ENCODE measurements at places on chromosomes 5 and 9.
A peak's percentile ranks its signal among the peaks of the same experiment; 100 is the strongest.

- no peak for DNase-seq
Measured at GRCh38 chr9:102650896-102651295, 344.2 kb upstream of the CYLC2 start.

- DNase-seq, result no peak
Measured at GRCh38 chr5:137565450-137565849, 66.3 kb upstream of the SPOCK1 start.

GRCh38 chr9:37436540-37436939 lies 14.0 kb downstream of the GRHPR start:
- no peak for DNase-seq

- DNase-seq, result no peak
Measured at GRCh38 chr9:122779181-122779580, 9.6 kb upstream of the OR5C1 start.

GRCh38 chr5:100595152-100595811 lies 60.1 kb downstream of the FAM174A start:
- no peak for DNase-seq

GRCh38 chr9:121498150-121498486 lies 1.5 kb downstream of the GGTA1 start:
- peak; percentile 38 for DNase-seq

DNA sequence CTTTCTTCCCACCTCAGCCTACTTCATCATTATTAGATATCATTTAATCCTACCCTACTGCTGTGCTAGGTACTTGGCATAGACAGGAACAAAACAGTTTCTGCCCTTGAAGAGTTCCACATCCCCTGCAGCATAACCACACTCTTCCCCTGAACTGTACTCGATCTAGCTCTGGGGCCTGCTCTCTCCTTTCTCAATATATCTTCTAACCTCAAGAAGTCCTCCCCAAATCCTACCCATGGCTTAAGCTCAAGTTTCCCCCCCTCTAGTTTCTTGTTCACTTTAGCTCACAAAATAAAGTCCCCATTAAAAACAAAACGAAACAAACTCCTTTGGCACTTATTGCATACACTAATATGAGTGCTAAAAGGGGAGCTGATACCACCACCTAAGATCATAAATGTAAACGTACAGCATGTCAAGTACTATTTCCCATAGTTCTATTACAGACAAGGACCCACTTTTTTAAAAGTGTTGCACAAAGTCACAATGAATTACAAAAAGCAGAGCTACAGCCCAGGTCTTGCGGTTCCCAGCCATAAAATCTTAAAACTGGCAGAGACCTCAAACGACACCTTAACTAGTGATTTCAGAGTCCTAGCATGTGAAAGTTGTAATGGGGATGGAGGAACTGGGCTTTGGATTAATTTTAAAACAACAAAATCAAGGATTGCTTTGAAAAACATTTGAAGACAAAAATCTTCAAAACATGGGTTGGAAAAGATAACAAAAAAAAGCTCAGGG lies 80.7 kb downstream of the PTPDC1 start:
- no peak for DNase-seq

DNA sequence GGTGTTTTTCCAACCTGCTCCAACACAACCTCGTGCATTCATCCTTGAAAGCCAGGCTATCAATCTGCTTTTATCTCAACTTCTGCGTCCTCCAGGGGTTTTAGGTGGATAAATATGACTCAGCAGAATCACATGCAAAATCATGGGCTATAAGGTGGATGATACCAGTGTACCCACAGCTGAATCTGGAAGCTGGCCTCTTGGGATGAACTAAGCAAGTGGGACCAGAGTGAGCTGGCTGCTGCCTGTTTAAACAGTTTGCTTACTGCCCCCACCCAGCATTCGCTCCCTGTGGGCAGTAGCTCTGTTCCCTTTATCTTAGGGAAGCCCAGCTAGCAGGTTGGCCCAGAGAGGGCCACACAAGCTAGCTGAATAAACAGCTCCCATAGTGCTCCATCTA lies 194.0 kb downstream of the CRB2 start:
- no peak for DNase-seq

DNA sequence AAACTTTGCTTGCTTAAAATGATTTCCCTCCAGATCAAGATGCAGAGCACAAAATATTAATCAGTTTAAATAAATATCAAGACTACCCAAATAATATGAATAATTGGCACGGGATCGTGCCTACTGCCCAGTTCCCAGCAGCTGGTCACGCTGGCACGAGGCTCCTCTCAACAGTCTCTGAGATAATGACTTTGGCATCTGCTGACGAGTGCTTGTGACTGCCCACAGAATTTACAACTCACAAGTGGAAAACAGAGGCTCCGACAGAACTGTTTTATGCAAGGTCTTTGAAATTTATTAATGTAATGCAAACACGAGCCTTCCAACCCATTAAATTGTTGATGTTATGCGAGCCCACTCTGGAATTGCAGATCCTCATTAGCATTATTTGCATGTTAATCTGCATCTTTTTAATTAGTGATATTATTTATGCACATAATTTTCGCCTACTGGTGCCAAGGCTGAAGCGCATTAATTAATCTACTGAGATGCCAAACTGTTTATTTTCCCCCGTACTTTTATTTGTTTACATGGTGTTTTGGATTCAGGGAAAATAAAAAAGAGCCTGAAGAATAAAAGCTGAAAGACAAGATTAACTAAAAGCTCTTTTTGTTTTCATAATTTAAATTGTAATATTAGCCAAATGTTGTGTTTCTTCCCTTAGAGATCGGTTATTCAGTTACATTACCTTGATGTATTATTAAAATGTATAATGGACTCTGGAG lies 369.3 kb upstream of the IRX1 start:
- no peak for DNase-seq

DNA sequence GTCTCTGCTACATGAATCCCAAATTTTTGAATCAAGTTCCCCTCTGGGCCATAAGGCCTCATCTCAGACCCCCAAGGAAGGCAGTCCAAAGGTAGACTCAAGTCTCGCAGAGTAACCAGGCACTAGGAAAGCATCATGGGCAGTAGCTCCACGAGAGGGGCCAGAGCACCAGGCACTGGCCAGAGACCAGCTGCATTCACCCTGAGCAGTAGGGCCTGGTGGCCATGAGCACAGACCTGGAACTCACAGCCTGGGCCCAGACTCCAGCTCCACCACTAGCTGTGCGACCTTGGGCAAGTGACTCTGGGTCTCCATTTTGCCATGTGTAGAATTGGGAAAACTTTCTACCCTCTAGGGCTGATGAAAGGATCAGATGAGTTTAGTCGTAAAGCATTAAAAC lies 28.5 kb downstream of the NANS start:
- no peak for DNase-seq

DNA sequence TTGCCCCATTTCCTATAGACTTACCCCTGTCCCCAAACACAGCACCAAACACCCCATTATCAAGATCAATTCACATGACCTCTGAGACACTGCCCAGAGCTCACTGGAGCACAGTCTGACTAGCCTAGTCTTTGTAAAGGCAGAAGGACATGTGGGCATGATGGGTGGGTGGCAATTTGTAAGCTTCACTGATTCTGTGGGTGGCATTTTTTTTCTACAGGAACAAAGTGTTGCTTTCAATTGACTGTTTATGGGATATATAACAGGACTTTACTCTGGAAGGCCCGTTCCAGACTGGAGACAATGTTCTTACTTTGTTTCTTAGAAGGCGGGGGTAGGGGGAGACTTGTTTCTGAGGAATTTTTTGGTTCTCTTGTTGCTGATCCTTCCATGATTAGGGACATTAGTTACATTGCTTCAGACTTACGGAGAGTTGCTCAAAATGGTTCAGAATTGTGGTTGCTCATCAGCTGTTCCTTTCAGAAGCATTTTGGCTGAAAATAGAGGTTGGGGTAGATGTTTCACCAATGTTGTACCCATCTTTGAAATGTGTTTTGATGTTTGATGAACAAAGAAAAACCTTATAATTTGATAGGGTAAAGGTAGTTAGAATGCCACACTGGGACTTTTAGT lies 20.2 kb downstream of the NNT start:
- DNase-seq, result no peak

DNA sequence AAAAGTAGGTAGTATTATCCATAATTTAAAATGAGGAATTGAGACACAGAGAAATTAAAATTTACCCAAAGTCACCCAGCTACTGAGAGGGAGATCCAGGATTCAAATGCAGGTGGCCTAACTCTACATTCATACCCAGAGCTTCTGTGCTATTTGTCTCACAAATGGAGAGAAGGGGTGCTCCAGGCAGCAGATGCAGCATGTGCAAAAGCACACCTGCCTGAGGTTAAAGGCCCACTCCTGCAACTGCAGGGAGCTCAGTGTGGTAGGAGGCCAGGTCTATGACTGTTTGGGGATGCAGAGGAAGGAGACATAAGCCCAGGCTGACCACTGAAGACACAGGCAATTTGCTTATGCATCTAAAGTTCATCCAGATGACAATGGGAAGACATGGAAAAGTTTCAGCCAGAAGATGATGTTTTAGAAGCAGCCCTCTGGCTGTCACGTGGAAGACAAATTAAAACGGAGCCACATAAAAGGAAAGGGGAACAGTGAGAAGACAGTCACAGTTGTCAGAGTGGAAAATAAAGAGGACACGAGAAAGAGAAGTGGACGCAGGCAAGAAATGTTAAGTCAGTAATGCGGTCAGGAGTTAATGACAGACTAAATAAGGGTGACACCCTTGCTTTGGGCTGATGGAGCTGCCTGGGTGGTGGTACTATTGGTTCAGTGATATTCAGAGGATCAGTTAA lies 214.7 kb downstream of the EBF1 start:
- DNase-seq, result no peak

GRCh38 chr5:53476531-53477480 lies 3.6 kb upstream of the FST start:
- no peak for DNase-seq

DNA sequence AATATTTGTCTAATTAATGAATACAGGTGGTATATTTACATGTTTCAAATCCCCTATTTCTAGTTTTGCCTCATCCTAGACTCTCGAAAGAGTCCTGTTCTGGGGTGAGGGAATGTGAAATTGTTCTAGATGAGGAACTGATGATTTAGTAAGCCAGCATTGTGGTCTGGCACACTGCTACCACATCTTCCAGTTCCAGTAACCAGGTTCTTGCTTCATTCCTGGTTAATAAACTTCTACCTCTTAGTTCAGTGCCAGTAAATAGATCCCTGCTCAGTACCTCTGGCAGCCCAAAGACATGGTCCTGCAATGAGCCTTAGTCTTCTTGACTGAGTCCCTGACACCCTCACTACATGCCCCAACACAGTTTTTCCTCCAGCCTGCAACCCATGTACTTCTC lies 207.7 kb downstream of the SREK1 start:
- no peak for DNase-seq

DNA sequence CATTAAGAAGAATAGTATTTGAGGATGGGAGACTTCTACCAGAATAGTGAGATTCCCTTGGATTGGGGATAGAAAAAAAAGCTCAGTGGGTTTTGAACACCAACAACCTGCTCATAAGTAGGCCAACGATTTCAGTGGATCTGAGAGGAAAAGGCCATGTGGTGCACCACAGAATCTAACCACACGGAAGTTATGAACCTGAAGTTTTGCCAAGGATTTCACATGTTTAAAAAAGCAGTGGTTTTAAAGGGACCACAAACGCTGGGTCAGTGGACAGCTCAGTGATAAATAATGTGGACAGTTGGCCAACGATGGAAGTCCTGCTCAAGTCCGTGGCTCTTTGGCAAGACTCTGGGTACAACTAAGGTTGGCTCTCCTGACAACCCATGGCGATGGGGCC lies 107.2 kb upstream of the TXNDC8 start:
- no peak for DNase-seq
